ENCODE measurements at places on chromosomes 2 and 18. TPM values are rescaled to one million over a fixed set of nuclear protein-coding genes. Genes with fewer than 3 reads are reported as not detected.
A peak's percentile ranks its signal among the peaks of the same experiment; 100 is the strongest.

The MRPL30 gene
- 42.8 TPM for total RNA-seq

The CNPPD1 gene
- 44.0 TPM for total RNA-seq

The UGT1A8 gene
- 0.46 TPM for total RNA-seq

The SCN2A gene
- 0.46 TPM for total RNA-seq

The ACVR1C gene
- total RNA-seq: 0.40 TPM

The BOLL gene
- not detected for total RNA-seq

The GRP gene
- not detected for total RNA-seq

The KLHL41 gene
- 0.12 TPM for total RNA-seq

The PRKRA gene
- total RNA-seq: 78.2 TPM

- no peaks in the 10 kb centered on the region for H3K36me3 ChIP-seq
- no peaks in the 10 kb centered on the region for H3K27me3 ChIP-seq
- H3K4me1 ChIP-seq: peaks cover 73% of the 10 kb centered on the region
- peak overlapping the region; percentile 91 for H3K27ac ChIP-seq
- H3K4me3 ChIP-seq: peak overlapping the region; percentile 34
- peak; percentile 94 for DNase-seq
These were observed 28.3 kb downstream of the ANXA4 start for GRCh38 chr2:69770193-69770702.

DNA sequence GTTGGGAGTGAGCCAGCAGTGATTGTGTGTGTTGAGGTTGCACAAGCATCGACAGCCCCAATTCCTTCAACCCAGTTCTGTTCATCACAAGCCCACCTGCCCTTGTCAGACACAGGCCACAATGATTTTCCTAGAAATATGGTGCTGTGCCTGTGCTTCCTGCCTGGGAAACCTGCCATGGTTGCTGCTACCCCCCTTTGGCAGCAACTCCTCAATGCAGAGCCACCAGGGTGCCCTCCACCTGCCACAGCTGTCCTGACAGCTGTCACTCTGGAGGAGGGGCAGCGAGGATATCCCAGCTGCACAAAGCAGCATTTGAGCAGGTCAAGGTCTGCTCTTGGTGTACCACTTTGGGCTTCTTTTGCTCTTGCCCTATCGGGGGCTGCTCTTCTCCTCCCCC, 27.1 kb downstream of the SMIM21 start:
- no peak overlapping the region for H3K4me3 ChIP-seq
- no peak for DNase-seq
- H3K27me3 ChIP-seq: peaks cover 65% of the 10 kb centered on the region
- H3K4me1 ChIP-seq: peaks cover 6% of the 10 kb centered on the region
- no peak overlapping the region for H3K27ac ChIP-seq
- no peaks in the 10 kb centered on the region for H3K36me3 ChIP-seq

GRCh38 chr18:23618862-23619387, 32.6 kb upstream of the NPC1 start:
- H3K27me3 ChIP-seq: no peaks in the 10 kb centered on the region
- H3K4me1 ChIP-seq: 0 out of 2 replicates have a peak, but pooled peaks cover 4% of the 10 kb centered on the region
- no peaks in the 10 kb centered on the region for H3K36me3 ChIP-seq
- H3K27ac ChIP-seq: no peak overlapping the region

- no peak overlapping the region for H3K4me3 ChIP-seq
- H3K36me3 ChIP-seq: no peaks in the 10 kb centered on the region
- H3K27me3 ChIP-seq: no peaks in the 10 kb centered on the region
- H3K27ac ChIP-seq: no peak overlapping the region
- DNase-seq: no peak
These were observed 4.8 kb downstream of the UGP2 start for GRCh38 chr2:63846487-63846886.

DNA sequence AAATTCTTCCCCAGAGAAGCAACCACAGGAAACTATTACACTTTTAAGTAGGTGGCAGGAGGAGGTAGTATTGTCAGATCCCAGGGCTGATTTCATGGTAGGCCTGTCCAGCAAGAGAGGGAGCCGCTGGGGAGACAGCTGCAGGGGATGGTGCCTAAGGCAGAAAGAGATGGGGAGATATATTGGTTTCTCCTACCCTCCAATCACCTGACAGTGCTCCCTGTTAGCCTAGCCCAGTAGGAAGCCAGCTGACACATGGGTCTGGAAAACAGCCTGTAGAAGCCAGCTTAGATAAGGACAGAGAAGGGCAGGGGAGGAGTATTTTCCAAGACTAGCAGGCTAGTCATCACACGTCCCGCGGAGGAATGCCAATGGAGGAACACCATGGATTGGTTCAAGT, 8.2 kb upstream of the SPOPL start:
- no peak overlapping the region for H3K4me3 ChIP-seq
- H3K27ac ChIP-seq: no peak overlapping the region
- H3K4me1 ChIP-seq: peaks cover 15% of the 10 kb centered on the region
- H3K27me3 ChIP-seq: no peaks in the 10 kb centered on the region
- no peaks in the 10 kb centered on the region for H3K36me3 ChIP-seq

- H3K36me3 ChIP-seq: no peaks in the 10 kb centered on the region
- no peak for DNase-seq
- H3K27ac ChIP-seq: no peak overlapping the region
- H3K27me3 ChIP-seq: no peaks in the 10 kb centered on the region
- no peak overlapping the region for H3K4me3 ChIP-seq
- no peaks in the 10 kb centered on the region for H3K4me1 ChIP-seq
These were observed 21.0 kb downstream of the SPOPL start for GRCh38 chr2:138522556-138522955.

- H3K27me3 ChIP-seq: no peaks in the 10 kb centered on the region
- no peak for DNase-seq
- peaks cover 41% of the 10 kb centered on the region for H3K36me3 ChIP-seq
- no peak overlapping the region for H3K4me3 ChIP-seq
- H3K4me1 ChIP-seq: peaks cover 12% of the 10 kb centered on the region
These were observed 90.3 kb downstream of the ZNF532 start for GRCh38 chr18:58955001-58955400.

- no peaks in the 10 kb centered on the region for H3K36me3 ChIP-seq
- H3K4me1 ChIP-seq: peaks cover 15% of the 10 kb centered on the region
- peak overlapping the region; percentile 44 for H3K27ac ChIP-seq
- peak; percentile 29 for DNase-seq
- H3K4me3 ChIP-seq: no peak overlapping the region
These were observed 25.5 kb upstream of the KCNE4 start for GRCh38 chr2:223026357-223027110.

GRCh38 chr18:2874765-2875164, 28.0 kb downstream of the EMILIN2 start:
- no peak overlapping the region for H3K4me3 ChIP-seq
- no peak for DNase-seq
- H3K27me3 ChIP-seq: peaks cover 14% of the 10 kb centered on the region
- no peaks in the 10 kb centered on the region for H3K36me3 ChIP-seq
- no peak overlapping the region for H3K27ac ChIP-seq

- DNase-seq: no peak
- H3K27me3 ChIP-seq: peaks cover 45% of the 10 kb centered on the region
- peaks cover 5% of the 10 kb centered on the region for H3K4me1 ChIP-seq
- H3K36me3 ChIP-seq: no peaks in the 10 kb centered on the region
These were observed 423.6 kb downstream of the ZNF521 start for GRCh38 chr18:24928301-24928878.

GRCh38 chr2:169291517-169291916, 70.8 kb downstream of the LRP2 start:
- no peaks in the 10 kb centered on the region for H3K4me1 ChIP-seq
- DNase-seq: peak; percentile 14
- H3K27ac ChIP-seq: no peak overlapping the region
- no peaks in the 10 kb centered on the region for H3K36me3 ChIP-seq
- H3K4me3 ChIP-seq: no peak overlapping the region

GRCh38 chr2:45388541-45389100, 222.4 kb downstream of the SRBD1 start:
- H3K36me3 ChIP-seq: peaks cover 16% of the 10 kb centered on the region
- H3K27me3 ChIP-seq: no peaks in the 10 kb centered on the region
- H3K4me1 ChIP-seq: peaks cover 33% of the 10 kb centered on the region
- peak overlapping the region; percentile 99 for H3K27ac ChIP-seq

DNA sequence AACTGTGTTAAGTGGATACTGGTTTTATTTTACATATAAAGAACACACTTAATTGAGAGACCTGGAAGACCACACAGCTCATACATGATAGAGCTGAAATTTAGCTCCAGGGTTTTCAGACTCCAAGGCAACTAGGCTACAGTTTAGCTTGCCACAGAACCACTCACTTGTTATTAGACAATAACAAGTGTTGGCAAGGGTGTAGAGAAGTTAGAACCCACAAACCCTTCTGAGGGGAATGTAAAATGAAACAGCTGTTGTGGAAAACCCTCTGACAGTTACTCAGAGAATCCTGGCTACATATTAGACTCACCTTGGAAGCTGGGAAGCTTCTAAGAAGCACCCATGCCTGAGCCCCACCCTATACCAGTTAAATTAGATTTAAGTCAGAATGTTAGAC, 75.3 kb downstream of the MAP3K20 start:
- no peaks in the 10 kb centered on the region for H3K27me3 ChIP-seq
- no peaks in the 10 kb centered on the region for H3K36me3 ChIP-seq
- peaks cover 66% of the 10 kb centered on the region for H3K4me1 ChIP-seq
- DNase-seq: no peak

DNA sequence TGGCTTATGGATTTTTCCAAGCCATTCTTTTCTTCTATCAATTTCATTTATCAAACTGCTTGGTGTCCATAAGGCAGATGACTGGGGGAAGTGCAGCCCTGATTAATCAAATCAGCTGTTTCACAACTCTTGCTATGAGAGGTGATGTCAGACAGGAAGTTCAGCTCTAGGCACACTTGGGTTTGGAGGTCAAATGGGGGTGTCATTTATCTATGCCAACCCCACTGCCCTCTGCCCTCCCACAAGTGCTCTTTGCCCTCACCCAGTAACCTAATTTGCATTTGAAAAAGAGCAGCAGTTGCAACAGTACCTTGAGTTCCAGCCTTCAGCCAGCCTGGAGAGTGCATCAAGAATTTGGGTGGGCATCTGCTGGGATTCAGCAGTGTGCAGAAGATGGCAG, 431.3 kb upstream of the SPRED2 start:
- no peaks in the 10 kb centered on the region for H3K36me3 ChIP-seq
- H3K4me3 ChIP-seq: no peak overlapping the region
- H3K27me3 ChIP-seq: peaks cover 71% of the 10 kb centered on the region
- DNase-seq: no peak
- H3K4me1 ChIP-seq: no peaks in the 10 kb centered on the region
- no peak overlapping the region for H3K27ac ChIP-seq

DNA sequence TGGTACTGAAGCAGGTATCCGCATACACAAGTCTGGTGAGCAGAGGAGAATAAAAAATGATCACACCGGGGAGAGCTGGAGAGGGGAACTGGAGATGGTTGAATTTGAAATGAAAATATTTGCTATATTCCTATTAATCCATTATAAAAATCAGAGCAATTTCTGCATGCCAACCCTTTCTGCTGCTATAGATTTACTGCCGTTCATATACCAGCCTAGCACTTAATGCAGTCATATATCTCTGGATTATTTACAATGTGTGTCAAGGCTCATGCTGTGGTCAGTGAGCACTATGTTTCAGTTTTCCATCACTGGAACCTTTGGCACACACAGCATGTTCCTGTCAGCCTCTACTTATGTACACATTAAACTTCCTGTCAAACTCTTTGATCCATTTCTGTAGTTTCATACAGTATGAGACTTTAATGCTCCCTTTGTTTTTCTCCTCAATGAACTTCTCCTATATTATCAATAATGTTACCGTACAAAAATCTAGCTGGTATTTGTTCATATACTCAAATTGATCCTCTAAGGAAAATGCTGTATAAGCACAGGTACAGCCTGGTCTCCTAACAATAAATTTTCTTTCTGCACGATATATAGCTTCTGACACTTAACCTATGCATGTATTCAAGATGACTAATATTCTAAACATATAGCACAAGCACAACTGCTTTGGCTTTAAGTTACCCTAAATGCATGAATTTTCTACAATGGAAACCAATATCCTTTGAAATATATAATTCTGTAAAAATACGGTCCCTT, 36.7 kb downstream of the FANCL start:
- no peaks in the 10 kb centered on the region for H3K27me3 ChIP-seq
- peaks cover 28% of the 10 kb centered on the region for H3K4me1 ChIP-seq
- peak overlapping the region; percentile 73 for H3K27ac ChIP-seq
- DNase-seq: peak; percentile 83

- no peaks in the 10 kb centered on the region for H3K27me3 ChIP-seq
- H3K4me3 ChIP-seq: no peak overlapping the region
- no peaks in the 10 kb centered on the region for H3K36me3 ChIP-seq
- DNase-seq: no peak
- peak overlapping the region; percentile 99 for H3K27ac ChIP-seq
These were observed 685.2 kb downstream of the IRS1 start for GRCh38 chr2:226114436-226114835.
